ENCODE measurements at places on chromosomes 7 and 10.

DNA sequence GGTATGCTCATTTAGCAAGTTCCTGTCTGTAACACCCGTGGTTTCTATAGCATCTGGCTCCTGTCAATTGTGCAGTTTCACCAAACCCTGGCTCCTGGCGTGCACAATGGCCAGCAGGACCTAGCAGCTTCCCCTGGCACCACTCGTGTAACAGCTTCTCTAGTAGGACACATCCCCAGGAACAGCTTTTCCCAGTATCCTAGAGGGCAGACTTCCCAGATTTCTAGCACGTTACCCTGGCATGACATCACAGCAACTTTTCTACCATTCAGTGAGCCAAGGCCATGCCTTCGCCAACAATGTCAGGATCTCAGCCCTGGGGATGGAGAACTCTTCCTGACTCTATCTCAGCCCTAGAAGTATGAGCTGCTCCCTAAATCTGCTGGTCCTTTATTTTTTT is 6.5 kb downstream of the YME1L1 start:
- DNase-seq: no peak

DNA sequence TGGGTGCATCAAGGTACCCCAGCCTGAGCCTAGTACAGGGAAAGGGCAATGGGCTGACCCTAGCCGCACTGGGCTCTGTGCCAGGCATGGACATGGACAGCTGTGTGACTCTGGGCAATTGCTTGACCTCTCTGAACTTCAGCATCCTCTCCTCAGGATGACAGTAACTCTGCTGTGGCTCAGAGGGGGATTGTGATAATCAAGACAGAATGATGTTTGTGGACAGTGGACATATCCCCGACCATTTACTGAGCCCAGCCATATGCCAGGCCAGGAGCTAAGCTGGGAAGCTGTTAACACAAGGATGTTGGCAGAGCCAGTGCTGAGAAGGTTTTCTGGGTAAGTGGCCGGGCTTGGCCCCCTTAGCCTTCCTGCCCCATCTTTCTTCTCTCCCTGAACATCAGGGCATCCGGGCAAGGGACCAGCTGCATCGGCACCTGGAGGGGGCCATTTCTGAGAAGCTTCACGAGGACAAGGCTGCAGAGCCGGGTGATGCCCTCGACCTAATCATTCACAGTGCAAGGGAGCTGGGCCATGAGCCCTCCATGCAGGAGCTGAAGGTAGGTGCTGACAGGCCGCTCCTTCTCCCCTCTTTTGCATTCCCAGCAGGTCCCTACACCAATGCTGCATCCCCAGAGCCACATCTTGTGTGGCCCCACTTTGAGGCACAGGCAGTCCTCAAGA is 3.5 kb downstream of the CYP26C1 start:
- no peak for DNase-seq

- DNase-seq: no peak
Measured at GRCh38 chr10:34121781-34122622, 693.1 kb downstream of the PARD3 start.

- no peak for DNase-seq
Measured at GRCh38 chr10:18294633-18295032, 154.4 kb downstream of the CACNB2 start.

DNA sequence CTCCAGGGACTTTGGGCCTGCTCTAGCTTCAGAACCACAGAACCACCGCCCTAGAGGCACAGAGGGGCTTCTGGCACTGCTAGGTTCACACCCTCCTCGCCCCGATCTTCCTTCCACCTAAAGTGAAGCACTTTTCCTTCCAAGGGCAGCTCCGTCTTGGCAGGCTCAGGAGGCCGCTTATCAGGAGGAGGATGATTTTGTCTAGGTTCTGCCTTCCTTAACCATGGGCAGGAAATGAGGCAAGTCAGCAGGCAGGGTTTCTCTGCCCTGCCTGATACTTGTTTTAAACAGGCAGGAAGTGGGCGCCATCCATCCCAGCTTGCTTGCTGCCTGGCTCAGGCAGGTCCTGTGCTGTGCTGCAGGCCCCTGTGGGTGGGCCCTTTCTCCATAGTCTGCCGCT is 8.3 kb upstream of the ATP6V0E2 start:
- no peak for DNase-seq

GRCh38 chr10:34290412-34291081 is 524.5 kb downstream of the PARD3 start:
- no peak for DNase-seq

DNA sequence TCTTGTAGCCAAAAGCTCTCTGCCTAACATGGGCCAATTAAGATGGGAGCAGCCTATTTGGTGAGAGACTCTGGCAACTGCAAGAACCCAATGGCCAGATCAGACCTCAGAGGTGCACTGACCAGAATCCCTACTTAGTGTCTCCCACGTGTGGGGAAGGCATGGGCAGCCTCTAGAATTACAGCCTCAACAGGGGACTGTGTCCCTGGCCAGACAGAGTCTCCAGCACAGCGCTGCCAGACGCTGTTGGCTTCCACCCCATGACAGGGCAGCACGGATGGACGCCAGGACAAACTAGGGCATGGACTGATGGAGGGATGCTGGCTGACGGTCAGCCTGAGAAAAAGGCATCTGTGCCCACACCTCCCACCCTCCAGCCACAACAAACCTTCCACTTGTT is 729.3 kb upstream of the AUTS2 start:
- DNase-seq: no peak

- DNase-seq: no peak
Measured at GRCh38 chr7:145488816-145489215, 627.8 kb upstream of the CNTNAP2 start.

GRCh38 chr7:84800846-84801245 is 386.0 kb downstream of the SEMA3D start:
- DNase-seq: no peak

DNA sequence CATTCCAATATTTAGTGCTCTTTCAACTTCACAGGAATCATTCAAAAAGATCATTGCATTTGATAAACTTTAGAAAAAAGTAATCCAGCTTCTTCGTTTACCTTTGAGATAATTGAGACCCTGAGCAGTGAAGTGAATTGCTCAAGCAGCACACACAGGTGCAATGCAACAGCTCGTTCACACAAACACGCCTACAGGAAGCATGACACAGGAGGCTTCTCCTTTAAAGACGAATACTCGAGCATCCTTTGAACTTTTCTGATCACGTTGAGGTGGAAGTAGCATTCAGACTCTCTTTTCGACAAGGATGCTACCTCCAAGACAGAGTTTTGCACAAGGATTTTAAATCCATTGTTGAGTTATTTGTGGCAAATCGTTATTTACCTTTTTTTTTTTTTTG is 18.0 kb upstream of the RSU1 start:
- no peak for DNase-seq

GRCh38 chr7:126606331-126606730 is 646.4 kb downstream of the GRM8 start:
- no peak for DNase-seq

DNA sequence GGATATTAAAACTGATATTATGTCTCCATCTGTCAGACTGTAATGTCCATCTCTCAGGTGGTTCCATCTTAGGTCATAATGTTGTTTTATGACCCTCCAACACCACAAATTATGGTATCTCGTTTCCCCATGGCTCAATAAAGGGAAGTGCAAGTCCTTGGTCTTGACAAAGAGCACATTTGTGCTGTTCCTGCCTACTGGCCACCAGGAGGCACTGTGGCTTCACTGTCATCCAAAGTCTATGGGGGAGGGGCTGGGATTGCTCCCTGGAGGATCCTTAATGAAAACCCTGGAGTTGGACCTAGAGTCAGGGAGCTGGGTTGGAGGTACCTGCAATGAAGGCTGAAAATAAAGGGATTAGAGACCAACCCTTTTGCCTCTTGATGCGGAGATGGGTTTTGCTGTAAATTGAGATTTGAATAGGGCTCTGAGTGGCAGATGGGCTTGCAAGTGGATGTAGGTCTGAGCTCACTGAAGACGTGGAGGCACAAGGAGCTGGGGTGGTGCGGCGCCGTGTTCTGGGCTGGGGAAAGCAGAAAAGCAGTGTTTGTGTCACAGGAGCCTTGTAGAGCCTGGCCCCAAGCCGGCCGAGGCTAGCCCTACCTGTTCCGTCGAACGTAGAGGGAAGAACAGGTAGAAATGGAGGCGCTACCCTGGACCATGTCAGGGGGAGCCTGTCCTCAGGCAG is 180.5 kb upstream of the PRSS58 start:
- DNase-seq: no peak

DNA sequence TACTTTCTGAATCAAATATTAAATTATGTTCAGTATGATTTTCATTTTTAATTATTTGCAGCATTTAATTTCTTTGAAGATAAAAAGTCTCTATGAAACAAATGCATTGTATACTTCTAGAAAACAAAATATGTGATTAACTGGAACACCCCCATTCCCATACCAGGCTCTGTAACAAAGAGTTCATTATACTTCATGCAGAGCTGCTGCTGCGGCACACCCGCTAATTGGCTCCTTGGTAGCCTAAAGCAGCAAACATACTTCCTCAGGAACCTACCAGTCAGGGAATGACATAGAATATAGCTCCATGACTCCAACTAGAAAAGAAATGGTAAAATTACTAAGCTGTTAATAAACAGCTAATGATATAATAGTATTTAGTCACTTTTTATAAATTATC is 19.3 kb downstream of the RAB11FIP2 start:
- DNase-seq: no peak

DNA sequence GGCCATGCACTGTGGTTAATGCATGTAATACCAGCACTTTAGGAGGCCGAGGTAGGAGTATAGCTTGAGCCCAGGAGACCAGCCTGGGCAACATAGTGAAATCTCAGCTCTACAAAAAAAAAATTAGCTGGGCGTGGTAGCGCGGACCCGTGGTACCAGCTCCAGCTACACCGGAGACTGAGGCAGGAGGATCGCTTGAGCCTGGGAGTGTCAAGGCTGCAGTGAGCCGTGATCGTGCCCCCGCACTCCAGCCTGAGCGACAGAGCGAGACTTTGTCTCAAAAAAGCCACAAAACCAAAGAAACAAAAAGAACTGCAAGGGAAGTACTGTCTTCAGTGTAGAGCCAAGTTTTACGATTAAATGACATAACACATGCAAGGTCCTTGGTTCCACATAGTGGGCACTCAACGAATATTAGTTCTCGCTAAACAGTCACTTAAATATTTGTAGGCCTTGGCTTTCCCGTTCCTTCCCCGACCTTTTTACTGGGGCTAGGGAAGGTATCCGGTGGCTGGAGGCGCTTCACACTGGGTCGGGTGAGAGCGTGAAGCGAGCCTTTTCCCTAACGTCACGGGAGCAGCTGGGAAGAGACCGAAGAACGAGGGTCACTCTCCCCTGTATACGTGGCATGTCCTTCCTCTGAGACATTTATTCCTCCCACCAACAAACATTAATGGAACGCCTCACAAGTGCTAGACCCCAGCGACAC is 993 bp upstream of the SND1 start:
- DNase-seq: no peak

DNA sequence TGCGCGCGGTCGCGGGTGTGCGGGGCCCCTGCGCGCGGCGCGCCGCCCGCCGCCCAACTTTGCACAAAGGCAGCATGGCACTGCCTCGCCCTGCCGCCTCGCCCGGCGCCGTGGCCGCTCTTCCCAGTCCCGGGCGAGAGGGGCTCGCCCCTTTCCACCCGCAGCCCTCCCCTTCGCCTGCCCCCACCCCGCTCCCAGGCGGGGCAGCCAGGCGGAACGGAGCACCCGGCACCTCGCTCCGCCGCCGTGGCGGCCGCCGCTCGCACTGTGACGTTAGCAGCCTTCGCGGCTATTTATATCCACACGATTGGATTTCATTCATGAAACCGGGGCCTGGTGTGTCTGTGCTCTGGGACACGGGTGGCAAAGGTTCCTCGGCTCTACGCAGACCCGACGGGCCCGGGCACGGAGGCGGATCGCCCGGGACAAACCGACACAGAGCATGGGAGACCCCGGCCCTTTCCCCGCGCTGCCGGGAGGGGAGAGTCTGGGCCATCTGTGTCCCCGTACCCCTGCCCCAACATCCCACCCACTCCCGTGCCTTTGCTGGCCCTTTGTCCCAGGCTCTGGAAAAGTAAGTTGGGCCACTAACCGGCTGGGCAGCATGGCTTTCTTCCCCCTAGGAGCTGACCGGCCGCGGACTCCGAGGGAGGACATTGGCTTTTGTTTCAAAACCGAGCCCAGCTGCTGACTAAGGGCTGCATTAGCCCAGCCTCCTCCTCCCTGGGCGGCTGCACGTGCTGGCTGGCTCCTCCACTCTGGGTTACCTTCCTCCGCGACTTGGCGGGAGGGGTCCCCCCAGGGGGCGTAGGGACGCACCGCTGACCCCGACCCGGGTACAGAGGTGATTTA is at the start of gene RHOBTB1:
RHOBTB1 (minus strand) TSS at position 128 of the 852 bp plus-strand sequence. CDS start 32,643 bp downstream, outside the sequence.
- DNase-seq: peak; percentile 48

DNA sequence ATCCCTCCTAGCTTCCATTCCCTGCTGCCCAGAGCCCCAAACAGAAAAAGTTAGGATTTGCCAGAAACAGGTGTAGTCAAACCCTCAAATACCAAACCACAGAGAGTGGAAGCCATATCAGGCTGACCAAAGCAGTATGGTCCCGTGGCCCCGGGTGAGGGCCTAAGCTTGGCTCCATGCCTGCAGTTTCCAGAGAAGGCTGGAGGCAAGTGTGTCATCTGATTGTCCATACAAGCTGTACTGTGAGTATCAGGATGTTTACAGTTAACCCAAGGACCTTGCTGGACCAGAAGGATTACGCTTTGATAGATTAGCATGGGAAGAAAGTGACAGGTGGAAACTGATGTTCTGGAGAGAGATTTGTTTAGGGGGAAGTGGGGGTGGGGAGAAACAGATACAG is 96.3 kb downstream of the PRKAG2 start:
- no peak for DNase-seq

DNA sequence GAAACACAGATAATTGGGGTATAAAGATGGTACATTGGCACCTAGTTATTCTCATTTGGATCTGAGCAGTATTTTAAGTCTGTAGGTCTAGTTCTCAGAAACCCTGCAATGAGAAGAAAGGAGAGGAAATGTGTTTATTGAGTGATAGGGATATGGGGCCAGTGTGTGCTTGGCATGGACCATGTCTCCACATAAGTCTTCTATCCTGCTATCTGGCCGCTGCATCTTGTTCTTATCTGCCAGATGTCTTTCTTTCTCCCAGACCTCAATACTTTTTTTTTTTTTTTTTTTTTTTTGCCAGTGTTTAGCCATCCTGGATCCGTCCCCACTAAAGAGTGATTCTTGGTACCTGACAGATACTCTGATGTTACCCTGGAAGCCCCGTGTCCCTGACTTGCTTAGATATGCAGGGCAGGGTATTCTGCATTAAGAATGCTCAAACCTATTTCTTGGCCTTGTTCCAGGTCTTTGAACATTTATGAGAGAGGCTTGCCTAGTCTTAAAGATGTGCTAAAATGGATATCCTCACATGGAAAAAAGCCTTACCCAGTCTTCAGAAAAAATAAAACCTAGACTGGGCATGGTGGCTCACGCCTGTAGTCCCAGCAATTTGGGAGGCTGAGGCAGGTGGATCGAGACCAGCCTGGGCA is 10.0 kb downstream of the MTURN start:
- DNase-seq: no peak

- DNase-seq: no peak
Measured at GRCh38 chr7:136290351-136290750, 313.2 kb upstream of the MTPN start.

- DNase-seq: no peak
Measured at GRCh38 chr7:5420881-5421713, 2.5 kb downstream of the TNRC18 start.

GRCh38 chr10:110076559-110077318 is 69.0 kb downstream of the ADD3 start:
- DNase-seq: no peak

GRCh38 chr7:7719236-7719635 is 829 bp upstream of the RPA3 start:
- DNase-seq: peak; percentile 92

GRCh38 chr10:132417257-132417910 is 20.4 kb downstream of the PWWP2B start:
- DNase-seq: no peak

Data from NCI-H1436 (cell line).